ENCODE measurements at places on chromosomes 2 and 18.

DNA sequence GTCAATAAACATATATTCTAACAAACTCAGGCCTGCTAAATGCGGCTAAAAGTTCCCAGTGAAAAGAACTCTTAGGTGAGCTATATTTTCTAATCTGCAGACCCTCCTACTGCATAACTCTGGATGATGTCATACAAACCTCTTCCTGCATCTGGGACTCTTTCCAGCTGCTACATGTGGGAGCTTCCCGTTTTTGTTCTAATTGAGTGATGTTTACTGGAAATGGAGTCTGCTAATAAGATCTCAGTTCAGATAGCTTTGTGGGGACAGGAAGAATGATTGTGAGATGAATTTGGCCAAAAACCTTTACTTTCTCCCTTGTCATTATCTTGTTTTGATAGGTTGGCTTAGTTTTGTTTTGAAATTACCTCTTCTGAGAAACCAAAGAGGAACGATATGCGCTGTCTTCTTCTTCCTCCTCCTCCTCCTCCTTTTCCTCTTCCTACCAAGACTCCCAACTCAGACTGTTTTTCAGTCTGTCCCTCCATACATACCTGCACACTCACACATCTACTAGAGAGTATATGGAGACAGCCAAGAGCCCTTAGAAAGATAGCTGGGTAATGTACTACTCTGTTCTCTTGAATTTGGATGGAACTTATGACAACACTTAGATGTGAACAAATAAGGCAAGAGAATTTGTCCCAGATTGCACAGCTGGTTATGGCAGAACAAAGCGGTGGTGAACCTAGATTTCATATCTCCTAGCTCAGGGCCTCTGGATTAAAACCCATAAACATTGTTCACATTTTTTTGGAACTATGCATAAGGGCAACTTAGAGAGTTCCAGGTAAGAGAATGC lies 39.8 kb upstream of the AAK1 start:
- DNase-seq: peak; percentile 90

GRCh38 chr18:11487390-11487789 lies 122.0 kb upstream of the SLC35G4 start:
- no peak for DNase-seq

DNA sequence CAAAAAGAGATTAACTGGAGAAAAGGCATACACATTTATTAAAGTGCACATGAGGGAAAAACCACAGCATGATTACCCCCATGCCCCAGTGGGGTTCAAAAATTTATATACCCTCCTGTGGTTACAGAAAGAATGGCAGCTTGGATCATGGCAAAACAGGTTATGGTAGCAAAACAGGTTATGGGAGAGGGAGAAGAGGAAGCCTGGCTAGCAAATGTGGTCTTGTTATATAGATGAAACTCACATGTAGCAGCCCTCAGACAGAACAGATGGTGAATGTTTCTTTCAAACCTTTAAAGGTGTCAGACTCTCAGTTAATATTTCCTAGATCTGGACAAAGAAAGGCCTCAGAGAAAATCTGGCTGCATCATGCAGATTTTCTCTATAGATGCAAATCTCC lies 178.2 kb upstream of the ZC3H15 start:
- peak; percentile 48 for DNase-seq

DNA sequence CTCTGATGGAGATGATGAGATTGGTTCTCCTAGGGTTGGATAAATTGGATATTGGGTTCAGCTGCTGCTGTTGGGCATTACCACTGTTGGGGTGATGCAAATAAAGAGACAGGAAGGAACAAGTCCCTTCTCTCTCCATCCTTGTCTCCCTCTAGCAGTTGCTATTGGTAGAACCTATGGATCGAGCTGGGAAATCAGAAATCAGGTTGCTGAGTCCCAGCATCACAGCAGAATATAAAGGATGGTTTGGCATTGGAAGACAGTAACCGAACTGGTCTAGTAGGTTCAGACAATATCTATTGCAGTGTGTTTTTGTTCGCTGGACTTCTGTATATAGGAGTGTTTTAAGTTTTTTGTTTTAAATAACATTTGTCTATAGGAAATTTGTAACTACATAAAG lies 8.1 kb downstream of the WDR43 start:
- DNase-seq: no peak

- no peak for DNase-seq
Measured at GRCh38 chr2:4417771-4418170, 714.4 kb downstream of the DCDC2C start.

DNA sequence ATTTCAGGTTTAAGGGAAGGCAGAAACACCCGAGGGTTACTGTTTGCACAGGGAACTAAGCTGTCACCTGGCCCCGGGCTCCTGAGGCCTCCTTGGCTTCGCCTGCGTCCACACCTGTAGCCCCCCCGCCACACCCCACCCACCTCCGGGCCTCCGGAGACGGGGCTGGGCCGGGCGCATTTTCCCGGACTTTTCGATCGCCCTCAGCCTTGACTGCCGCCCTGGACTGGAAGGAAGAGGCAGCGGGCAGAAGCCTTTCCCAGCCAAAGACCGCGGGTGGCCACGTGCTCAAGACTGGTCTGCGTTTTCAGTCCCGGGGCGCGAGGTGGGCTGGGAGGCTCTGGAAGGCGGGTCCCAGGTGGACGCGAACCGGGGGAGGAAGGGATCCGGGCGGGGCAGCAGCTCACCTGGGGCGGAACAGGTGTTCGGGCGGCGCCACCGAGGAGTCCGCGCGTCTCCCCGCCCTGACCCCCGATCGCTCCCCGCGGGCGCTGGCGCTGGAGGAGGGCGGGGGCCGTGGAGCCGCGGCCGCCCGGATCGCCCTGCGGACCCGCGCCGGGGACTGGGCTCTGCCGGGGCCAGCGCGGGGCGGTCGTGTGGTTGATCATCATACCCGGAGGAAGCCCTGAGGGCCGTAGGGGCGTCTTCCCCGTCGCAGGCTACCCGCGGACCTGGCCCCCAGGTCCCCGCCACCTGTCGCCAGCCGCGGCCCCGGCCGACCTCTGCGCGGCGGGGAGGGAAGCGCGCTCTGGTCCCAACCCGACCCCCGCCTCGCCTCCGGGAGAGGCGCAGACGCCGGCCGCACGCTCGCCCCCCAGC lies 3.2 kb downstream of the ID2 start:
- DNase-seq: no peak

- DNase-seq: no peak
Measured at GRCh38 chr2:220070349-220070748, 442.9 kb downstream of the SLC4A3 start.

DNA sequence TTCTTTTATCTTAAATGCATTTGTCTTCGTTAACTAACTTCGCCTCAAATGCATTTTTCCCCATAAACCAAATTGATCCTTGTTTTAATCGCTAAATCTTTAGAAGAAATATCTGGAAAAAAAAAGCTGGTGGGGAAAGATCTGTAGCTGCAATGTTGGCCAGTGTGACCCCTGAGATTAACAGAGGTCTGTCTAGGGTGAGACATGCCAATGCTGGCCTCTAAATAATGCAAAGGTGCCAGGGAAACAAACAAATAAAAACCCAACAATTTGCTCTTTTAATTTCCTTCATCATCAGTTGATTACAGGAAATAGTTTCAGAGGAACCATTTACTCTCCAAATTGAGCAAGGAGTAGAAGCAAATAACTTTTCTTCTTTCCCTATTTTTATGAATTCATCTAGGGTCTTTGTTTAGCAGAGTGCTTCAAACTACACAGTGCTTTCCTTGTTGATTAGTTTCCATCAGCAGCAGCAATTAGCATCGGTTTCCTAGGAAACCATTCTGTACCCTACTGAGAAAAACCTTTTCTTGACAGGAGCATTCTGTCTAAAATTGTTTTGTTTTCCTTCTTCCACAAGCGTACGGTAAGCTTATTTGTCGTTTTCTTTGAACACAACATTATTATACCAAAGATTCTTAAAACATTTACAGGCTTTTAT lies 100.5 kb upstream of the UNC80 start:
- DNase-seq: no peak

DNA sequence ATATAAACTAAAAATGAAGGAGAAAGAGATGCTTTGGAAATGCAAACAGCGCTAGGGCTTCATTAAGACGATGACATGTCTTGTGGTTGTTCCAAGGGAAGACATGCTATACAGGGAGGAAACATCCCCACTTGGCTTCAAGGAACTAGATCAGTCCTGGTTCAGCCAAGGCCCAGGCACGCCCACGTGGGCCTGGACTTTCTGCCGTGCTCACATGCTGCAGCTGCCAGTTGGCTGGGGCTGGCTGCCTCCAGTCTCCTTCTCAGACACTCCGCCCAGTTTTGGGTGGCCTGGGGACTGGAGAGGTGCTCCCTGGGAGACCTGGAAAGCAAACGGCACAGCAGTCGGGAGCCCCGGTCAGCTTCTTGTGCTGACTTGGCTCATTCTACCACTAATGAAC lies 109.6 kb downstream of the GLI2 start:
- no peak for DNase-seq

DNA sequence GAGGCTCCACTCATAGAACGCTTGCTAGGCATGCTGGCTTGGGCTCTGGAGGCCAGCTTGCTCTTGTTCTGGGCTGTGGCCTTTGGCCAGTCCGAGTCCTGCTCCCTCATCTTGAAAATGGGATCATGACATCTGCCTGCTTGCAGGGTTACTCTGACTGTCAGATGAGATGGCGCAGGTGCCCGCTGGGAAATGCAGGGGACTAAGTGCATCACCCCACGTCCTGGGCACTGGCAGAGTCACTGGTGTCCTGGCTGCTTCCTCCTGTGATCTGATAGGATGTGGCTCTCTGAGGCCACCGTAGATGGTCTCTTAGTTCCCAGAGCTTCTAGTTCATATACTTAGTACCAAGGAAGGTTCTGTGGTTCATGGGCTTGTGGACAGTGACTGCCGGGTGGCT lies 18.5 kb downstream of the LDLRAD4 start:
- no peak for DNase-seq

- peak; percentile 54 for DNase-seq
Measured at GRCh38 chr2:164560181-164560792, 61.0 kb downstream of the GRB14 start.

DNA sequence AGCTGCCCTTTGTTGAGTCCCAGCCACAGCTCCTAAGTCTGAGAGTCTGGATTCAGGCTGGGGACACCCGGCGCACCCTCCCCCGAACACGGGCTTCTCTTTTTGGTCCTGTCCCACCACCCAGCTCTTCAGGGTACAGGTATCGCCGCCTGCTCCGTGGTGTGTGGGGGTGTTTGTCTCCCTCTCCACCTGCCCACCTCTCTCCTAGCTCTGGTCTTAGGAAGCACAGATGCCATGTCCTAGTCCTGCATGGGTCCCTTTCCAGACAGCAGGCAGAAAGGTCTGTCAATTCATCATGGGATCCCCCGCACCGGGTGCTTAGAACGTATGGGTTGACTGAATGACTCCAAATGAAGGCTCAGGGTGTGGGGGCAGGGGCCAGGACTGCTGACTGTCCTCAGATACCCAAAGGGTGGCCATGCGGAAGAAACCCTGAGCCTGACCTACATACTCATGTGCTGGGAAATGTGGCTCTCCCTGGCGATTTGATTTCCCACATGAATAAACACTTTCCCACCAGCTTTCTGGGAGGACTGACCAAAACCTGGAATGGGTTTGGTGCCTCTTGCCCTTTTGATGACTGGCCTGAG lies 156.8 kb downstream of the CELF4 start:
- no peak for DNase-seq

DNA sequence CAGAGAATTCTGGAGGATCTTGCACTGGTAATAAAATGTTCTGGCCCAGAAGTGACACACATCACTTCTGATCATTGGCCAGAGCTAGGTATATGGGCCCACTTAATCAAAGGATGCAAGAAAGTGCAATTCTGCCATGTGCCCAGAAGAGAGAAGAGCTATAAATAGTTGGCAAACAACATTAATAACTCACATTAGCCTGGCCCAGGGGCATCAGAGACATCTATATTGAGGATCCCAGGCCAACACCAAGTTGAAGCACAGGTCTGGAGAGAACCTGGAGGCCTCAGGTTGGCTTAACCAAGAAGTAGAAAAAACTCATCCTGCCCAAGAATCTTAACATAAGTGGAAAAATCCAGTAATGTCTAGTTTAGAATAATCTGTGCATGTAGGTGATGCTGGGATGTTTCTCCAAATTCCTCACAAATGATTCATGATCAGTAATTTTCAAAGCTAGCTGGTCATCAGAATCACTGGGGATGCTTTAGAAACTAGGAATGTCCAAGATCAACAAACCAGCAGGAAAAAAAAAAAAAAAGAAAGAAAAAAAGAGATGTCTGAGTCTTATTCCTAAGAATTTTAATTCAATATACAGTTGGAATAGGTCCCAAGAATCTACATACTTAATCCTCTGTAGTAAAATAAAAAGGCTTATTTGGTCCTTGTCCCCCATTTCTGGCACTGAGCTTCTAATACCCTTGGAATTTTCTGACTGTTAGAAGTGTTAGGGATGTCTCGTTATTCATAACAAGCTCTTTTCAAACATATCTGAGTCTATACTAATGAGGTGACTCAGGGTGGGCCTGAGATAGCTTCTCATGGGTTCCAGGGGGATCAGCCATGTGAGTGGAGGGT lies 35.0 kb upstream of the EVA1A start:
- DNase-seq: no peak

- DNase-seq: no peak
Measured at GRCh38 chr2:234290671-234291070, 206.2 kb downstream of the ARL4C start.

DNA sequence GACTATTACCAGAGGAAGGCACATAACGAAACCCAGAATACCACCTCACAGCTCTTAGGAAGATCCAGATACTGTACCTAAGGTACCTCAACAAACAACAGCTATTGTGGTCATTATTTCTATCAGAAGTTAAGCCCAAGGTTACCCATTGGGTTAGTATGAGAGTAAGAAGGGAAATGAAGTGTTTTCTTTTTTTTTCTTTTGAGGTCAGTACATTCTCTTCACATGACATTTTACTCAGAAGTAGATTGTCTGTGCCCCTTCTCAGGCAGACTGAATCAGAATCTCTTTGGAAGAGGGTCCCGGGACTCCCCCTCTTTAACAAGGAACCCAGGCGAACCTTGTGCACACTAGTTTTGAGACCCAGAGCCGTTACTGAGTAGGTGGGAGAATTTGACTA lies 233.7 kb upstream of the CXCR4 start:
- no peak for DNase-seq

GRCh38 chr2:40760071-40760666 lies 308.3 kb upstream of the SLC8A1 start:
- peak; percentile 83 for DNase-seq

GRCh38 chr18:45954070-45954934 lies 12.8 kb downstream of the EPG5 start:
- DNase-seq: no peak

- DNase-seq: no peak
Measured at GRCh38 chr2:233407771-233408181, 53.5 kb downstream of the DGKD start.
